Trophoblast cell (in vitro differentiated cells and primary cell): ENCODE measurements at places on chromosomes 3 and 15.

GRCh38 chr3:39249453-39250115 is 30.3 kb downstream of the CX3CR1 start:
- DNase-seq = no peak

GRCh38 chr3:136186846-136187245 is 9.3 kb downstream of the MSL2 start:
- no peak for DNase-seq

- no peak for DNase-seq
Observed at GRCh38 chr3:30612437-30613132, 6.2 kb downstream of the TGFBR2 start.

- DNase-seq = no peak
Observed at GRCh38 chr3:45552031-45552793, 42.3 kb upstream of the LIMD1 start.

DNA sequence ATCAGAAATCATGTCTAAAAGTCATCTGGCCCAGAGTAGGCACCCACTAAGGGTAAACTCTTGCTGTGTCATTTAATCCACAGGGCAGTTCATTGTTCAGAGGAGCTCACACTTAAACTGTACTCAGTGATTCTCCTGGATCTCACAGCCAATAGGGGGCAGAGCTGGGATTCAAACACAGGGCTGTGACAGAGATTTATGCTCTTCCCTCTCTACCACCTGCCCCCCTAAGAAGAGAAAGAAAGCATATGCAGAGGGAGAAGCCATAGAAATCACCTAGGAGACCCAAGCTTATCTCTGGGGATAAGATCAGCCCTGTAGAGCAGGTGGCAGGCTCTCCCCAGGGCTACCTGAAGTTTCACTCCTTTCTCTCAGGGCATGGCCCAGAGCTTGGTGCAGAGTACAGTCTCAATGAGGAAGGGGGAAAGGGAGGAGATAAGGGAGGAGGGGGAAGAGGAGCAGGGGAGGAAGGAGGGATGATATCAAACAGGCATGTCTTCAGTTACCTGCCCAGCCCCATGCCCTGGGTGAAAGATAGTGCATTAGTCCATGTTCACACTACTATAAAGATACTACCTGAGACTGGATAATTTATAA is 51.8 kb upstream of the ADPGK start:
- no peak for DNase-seq

DNA sequence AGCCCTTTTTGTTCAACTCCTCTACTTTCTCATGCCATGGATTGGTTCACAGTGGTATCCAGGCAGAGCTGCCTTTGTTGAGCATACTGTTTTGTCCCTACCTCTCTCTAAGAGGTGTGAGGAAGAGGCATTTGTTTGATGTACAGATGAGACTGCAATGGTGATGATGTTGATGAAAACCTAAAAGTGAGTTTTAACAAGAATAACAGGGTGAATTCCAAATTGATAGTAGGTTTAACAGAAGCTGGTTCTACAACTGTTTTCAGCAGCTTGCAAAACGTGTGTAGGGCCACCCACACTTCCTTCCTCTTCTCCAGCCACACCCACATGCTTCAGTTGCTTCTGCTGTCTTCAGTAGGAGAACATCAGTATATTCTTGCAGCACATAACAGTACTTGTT is 10.2 kb downstream of the SNRK start:
- DNase-seq = no peak

GRCh38 chr3:197881970-197882338 is 68.0 kb upstream of the RPL35A start:
- DNase-seq = no peak

GRCh38 chr15:99677540-99678134 is 55.6 kb downstream of the LYSMD4 start:
- no peak for DNase-seq

GRCh38 chr15:70328679-70329115 is 231.0 kb upstream of the TLE3 start:
- DNase-seq = no peak

- DNase-seq = no peak
Observed at GRCh38 chr15:62822228-62822627, 220.3 kb upstream of the TPM1 start.

GRCh38 chr3:195034101-195034500 is 236.9 kb downstream of the XXYLT1 start:
- no peak for DNase-seq

DNA sequence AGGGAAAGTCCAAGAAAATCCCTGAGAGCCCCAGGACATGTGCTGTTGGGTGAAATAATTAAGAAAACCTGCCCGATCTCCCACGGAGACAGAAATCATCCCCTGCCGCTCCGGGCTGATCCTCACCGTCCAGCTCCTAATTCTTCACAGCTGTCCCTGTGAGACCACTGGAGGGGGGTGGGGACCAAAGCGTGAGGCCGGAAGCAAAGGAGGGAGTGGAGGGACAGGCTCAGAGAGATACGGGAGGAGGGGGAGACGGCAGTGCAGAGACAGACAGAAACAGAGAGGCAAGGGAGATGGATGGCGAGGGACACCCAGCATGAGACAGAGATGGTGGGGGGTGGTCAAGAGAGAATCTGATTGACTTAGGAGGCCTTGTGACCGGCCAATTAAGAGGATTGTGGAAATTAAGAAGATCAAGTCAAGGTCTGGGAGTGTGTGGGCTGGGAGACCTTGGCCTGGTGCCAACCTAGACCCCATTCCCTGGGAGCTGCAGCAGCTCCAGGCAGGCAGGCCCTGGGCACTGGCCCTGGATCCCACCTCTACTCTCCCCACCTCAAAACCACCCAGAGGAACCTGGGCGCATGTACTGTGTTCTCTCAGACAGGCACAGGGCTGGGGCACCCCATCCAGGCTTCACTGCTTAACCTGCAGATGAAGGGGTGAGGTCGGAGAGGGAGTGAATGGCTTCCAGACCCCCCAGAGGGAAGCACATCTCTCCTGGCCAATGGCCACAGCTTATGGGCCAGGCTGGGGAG is 113.2 kb upstream of the ALDH1A3 start:
- DNase-seq = no peak

DNA sequence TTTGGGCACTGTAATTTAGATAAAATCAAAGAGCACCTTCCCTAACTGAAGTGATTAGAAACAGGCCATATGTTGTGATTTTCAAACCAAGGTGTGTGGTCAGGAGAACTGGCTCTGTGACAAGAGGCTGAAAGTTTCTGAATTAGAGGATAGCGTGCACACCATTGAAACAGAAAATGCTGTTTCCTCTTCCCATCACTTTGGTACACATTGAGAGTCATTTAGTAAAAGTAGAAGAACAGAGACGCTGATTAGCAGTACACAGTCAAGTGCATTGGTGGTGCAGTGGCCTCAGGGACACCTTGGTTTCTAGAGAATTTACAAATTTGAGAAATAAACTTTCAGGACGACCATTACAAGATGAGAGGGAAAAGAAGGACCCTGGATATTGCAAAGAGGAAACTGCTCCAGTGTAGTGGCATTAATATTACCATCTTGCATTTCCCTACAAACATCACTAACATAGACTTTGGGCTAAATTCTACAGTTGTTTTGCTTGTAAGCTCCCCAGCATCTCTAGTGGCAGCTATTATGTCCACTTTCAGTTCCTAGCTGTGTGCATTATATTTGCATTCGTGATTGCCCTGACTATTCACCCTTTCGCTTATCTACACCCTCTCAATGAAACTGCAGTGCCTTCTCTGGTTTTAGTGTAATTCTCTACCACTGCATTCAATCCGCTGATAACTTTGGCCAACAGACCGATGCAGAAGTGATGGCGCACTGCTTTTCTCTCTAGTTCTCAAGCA is 728.1 kb upstream of the GRM7 start:
- DNase-seq = no peak

GRCh38 chr15:72604794-72605193 is 49.7 kb upstream of the GOLGA6B start:
- DNase-seq = no peak

GRCh38 chr15:39609166-39609916 is 28.5 kb downstream of the THBS1 start:
- no peak for DNase-seq

- no peak for DNase-seq
Observed at GRCh38 chr3:190608850-190609589, 95.1 kb downstream of the IL1RAP start.

DNA sequence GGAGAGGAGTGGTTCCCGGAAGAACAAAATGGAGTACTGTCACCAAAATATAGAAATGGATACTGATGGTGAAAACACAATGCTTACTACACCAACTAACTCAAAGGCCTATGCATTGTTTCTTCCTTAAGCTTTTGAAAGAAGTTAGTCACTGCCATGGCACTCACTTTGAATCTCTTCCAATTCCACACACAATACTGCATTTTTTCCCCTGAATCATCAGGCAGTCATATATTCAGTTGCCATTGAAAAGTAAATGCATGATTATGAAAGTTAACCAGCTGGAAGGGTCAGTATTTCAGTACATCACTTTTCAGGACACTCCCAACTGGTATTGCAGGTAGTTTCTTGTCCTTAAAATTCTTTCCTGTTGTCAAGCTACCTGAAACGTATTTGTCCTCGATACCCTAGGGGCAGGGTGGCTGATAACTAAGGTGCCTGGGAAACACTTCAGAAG is 9.0 kb upstream of the LRRFIP2 start:
- DNase-seq = peak; percentile 98

GRCh38 chr3:77380136-77380535 is 340.2 kb downstream of the ROBO2 start:
- no peak for DNase-seq

DNA sequence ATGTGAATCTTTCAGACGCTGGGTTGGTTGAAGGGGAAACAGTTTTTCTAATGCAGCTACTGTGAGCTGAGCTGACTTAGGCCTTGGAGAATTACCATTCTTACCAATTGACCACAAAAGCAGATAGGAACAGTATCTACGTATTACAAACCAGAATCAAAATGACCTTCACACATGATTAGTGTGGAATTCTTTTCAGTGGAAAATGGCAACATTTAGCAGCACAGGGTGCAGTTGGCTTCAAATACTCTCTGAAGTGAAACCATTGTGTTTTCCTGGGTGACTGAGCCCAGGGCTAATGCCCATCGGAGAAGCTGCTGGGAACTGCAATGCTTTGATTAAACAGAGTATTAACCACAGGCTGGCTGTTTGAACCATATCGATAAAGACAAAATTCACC is 40.2 kb upstream of the GOLGA8J start:
- no peak for DNase-seq

GRCh38 chr3:148202386-148202785 is 495.3 kb upstream of the AGTR1 start:
- no peak for DNase-seq

DNA sequence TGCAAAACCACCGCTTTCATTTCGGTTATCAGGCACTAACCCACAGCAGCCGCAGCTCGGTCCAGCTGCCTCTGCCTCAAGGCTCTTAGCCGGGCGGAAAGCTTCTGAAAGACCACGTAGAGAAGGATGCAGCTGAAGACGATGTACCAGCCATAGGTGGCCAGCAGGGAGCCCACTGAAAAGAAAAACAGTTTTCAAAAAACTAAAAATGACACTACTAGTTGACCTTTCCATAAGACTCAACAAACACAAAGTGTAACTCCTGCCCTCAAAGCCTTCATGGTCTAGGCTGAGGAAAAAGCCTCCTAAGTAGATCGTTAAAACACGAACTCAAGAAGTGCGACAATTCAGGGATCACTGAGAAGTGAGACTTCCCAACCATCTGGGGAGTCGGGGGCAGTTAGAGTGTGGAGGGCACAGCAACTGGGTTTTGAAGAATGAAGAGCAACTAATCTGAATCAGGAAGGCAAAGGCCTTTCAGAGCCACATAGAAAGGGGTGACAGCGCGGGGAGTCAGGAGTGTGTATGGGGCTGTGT is 716 bp downstream of the SELENOS start:
- DNase-seq = peak; percentile 59

- peak; percentile 83 for DNase-seq
Observed at GRCh38 chr3:89912031-89912430, 804.6 kb downstream of the EPHA3 start.
